ENCODE measurements at places on chromosomes 2 and 18.

DNA sequence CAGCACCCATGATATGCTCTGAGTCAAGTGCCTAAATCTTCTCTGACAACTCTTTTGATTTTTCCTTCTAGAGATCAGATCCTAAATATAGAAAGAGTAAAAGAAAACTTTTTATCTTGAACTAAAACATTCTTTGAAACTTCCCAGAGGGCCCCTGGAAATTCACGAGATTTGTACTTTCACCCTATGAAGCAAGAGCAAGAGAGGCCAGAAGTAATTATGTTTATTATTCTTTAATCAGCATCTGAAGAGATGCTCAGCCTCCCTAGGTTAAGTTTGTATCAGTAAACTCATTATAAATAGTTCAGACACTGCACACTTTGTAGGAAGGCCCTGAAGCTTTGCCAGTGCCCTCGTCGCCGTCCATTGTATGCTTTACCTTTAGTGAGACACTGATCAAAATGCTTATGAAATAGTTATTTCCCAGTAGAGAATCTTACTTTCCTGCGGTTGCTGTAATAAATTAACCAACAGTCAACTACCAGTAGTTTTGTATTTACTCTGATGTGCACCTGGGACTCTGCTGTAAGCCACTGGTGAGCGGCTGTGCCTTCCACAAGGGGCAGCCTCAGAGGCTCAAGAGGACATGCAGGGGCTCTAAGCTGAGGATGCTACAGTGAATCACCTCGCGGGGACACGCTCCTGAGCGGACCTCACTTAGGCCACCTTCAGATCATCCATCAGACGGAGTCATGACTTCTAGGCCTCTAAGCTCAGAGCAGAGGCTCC lies 71.9 kb downstream of the BIN1 start:
- DNase-seq, result no peak

DNA sequence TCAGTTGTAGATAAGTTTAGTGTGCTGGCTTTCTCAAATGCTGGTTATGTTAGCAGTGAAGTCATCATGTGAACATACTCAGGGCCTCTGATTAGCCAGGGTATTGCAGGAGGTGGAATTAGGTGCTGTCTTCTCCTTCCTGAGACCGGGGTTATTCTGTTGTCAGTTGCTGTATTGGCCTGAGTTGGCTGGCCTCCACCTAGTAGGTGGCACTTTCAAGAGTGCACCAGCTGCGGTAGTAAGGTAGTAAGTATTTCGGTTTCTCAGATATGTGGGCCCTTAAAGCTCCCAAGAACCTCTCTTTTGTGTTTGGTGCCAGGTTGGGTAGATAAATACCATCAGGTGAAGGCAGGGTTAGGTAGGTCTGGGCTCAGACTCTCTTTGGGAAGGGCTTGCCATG lies 1430.5 kb upstream of the CELF4 start:
- no peak for DNase-seq

DNA sequence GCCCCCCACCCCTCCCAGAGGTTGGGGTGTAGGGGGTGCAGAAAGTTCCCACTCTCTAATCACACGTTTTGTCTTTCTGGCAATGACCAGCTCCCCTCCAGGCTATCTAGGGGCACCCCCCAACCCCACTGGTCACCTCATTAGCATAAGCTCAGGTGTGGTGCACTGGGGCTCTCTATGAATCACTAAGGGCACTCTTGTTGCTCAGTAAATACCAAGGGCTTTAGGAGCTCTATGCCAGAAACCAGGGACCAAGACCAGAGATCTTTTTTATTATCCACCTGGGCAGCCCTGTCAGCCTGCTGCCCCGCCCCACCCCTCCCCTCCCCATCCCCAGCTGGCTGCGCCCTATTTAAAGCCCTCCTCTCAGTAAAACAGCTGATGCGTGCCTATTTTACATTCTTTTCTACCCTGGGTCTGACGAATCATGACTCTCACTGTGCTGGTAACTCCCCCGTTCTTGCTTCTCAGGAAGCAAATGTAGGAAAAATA lies 24.3 kb downstream of the NCK2 start:
- DNase-seq, result no peak

- no peak for DNase-seq
Measured at GRCh38 chr2:70380621-70381020, 78.8 kb upstream of the FAM136A start.

GRCh38 chr2:192535956-192536921 lies 341.5 kb upstream of the TMEFF2 start:
- DNase-seq, result no peak

GRCh38 chr2:105376789-105377240 lies 22.0 kb downstream of the FHL2 start:
- DNase-seq, result no peak

DNA sequence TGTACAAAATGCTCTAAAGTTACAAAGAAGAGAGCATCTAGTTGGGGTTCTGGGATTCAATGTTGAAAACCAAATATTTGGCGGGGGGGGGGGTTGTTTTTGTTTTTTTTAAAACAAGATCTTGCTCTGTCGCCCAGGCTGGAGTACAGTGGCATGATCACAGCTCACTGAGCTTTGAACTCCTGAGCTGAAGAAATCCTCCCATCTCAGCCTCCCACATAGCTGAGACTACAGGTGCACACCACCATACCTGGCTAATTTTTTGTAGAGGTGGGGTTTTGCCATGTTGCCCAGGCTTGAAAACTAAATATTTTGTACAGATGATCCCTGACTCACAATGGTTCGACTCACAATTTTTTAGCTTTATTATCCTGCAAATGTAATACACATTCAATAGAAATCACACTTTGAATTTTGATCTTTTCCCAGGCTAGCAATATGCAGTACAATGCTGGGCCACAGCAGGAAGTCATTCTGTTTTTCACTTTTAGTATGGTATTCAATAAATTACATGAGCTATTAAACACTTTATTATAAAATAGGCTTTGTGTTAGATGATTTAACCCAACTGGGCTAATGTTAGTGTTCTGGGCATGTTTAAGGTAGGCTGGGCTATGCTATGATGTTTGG lies 7.6 kb downstream of the BARD1 start:
- no peak for DNase-seq

GRCh38 chr2:62309465-62310091 lies 113.7 kb downstream of the B3GNT2 start:
- no peak for DNase-seq

DNA sequence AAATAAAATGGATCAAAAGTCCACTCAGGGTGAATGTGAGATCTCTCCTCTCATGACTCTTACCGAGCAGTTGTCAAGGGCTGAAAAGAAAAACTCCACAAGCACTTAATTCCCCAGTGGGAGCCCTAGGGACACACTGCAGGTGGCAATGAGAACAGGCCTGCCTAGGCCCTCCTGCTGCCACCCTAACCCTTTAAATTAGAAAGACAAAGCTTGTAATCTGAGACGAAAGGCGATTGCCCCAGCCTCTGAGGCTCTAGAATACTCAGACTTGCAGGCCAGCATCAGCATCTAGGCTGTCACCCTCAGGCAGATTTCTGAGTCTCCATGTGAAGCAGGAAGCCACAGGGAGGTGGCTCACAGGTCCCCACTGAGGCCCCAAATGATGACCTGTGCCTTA lies 457.0 kb upstream of the MYT1L start:
- no peak for DNase-seq

DNA sequence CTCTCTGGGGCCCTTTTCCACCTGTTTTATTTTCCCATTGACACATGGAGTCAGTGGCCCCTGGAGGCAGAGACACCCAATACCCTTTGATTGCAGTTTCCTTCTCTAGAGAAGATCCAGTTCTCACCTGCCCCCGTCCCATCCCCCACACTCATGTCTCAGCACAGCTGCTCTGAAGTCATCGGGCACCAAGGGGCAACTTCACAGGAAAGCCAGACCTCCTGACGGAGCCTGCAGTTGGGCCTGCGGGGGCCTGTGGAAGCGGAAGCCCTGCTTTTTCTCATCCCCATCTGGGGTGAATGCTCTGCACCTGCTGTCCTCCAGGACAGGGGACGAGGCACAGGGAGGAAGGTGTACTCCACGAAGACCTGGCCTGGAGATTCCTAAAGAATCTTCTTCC lies 308.3 kb upstream of the EPAS1 start:
- no peak for DNase-seq

DNA sequence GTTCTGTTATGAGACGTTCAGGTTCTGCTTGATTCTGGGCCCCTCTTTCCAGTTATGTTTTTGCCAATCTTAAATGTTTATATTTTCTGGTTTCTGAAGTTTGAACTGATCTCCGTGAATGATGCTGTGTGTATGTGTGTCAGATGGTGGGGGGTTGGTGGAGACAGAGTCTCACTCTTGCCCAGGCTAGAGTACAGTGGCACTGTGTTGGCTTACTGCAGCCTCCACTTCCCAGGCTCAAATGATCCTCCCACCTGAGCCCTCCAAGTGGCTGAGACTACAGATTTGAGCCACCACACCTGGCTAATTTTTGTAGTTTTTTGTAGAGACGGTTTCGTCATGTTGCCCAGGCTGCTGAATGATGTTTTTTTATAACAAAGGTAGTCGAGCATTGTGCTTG lies 45.9 kb downstream of the PSMD14 start:
- DNase-seq, result no peak

- DNase-seq, result no peak
Measured at GRCh38 chr2:98799375-98800329, 68.7 kb upstream of the MGAT4A start.

GRCh38 chr2:106159866-106160785 lies 34.0 kb downstream of the UXS1 start:
- no peak for DNase-seq

GRCh38 chr2:185384822-185385560 lies 353.6 kb upstream of the FSIP2 start:
- DNase-seq, result no peak

GRCh38 chr2:143026411-143027054 lies 102.7 kb upstream of the ARHGAP15 start:
- no peak for DNase-seq

DNA sequence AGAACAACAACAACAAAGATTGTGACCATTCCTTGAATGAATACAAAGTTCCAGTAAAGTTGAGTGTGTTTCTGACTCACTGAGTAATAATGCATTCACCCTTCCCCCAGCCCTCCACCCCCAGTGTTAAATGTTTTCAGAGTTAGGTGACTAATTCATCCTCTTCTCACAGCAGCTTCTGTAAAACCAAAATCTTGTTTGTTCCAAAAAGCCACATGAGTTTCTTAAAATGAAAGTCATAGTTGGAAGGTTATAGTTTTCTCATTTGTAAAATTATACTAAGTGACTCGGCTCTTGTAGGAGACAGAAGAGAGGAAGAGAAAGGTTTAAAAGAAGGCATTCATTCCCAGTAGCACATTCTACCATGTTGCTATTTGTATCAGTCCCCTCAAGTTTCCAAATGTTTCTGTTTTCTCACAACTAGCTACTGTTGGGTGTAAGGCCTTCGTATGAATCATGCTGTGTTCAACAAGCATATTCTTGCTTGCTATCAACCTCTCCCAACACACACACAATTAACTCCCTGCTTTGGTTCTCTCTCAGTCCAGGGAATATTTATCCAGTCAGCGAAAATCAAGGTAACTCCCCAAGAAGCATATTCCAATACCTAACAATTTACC lies 75.3 kb downstream of the MBD2 start:
- no peak for DNase-seq

GRCh38 chr2:218022131-218022850 lies 19.5 kb upstream of the TNS1 start:
- DNase-seq, result no peak

DNA sequence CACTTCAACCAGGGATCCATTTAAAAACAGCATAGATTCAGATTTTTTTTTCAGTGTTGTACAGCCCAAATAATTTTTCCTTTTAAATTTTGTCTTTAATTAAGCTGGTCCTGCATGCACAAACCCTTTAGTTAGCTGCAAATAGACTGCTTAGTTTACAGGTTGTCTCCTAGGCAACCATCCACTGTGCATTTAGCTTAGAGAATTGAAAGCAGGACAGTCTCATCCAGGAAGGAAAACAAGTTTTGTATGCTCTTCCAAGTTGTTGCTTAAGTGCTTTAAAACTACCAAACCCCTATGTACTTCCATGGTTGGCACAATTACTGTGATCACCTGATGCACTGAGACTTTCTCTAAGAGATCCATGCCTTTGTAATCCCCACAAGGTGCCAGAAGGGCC lies at the start of gene MAP3K19:
MAP3K19 (minus strand) TSS at position 148 of the 400 bp plus-strand sequence. CDS start 22,800 bp downstream, outside the sequence.
- DNase-seq, result no peak

DNA sequence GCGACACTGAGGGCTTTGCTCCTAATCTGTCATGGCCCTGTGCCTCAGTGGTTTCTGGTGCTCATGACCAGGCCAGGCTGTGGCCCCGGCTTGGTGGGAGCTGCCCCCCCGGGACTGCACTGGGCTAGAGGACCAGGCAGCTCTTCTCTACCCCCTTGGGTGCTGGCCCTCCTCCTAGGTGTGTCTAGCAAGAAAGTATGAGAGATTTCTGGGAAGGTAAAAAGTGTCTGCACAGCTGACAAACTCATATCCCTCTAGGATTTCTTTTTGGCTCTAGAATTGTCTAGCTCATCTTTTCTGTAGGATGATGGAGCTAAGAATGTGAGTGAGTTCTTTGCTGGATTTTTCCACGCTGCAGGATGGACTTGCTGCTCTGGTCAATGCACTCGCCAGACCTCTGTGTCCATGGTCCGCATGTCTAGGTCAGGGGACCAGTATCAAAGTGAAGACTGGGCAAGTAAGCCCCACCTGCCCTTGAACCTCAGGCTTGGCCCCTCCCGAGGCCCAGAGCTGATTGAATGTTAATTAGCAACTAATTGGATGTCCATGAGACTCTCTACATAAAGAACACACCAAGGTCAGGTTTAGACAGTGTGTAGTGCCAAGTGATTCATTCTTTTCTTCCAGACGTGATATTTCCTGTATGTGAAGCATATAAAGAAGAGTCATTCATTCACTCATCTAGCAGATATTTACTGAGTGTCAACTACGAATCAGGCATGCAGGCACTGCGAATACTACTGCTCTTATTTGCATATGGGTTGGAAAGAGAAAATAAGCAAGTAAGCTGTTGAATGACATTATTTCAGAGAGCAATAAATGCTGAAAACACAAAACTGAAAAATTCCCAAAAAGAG lies 15.6 kb upstream of the PSD4 start:
- DNase-seq, result no peak

DNA sequence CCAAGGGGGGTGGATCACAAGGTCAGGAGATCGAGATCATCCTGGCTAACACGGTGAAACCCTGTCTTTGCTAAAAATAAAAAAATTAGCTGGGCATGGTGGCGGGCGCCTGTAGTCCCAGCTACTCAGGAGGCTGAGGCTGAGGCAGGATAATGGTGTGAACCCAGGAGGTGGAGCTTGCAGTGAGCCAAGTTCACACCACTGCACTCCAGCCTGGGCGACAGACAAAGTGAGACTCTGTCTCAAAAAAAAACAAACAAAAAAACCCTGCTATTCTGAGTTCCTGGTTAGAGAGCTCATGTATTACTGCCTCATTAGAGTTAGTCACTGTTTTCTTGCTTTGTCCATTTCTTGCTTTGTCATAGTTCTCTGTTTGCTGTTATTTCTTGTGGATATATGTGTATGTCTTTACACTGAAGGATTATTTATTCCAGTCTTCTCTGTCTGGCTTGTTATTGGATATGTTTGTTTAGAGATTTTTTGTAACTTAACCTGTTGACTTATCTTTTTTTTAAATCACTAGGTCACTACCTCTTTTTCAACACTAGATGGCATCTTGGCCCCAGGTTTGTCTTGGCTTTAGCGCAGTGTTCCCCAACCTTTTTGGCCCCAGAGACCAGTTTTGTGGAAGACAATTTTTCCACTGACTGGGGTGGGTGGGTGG lies 17.0 kb downstream of the TTLL4 start:
- peak; percentile 15 for DNase-seq

Measured in RPMI8226 (cell line).